Activated CD4-positive, alpha-beta T cell treated with anti-CD3 and anti-CD28 coated beads, Interleukin-2, amount 50 U/mL, for 4 hours (primary cell): ENCODE measurements at places on chromosomes 5 and 9.
A peak's percentile ranks its signal among the peaks of the same experiment; 100 is the strongest.

DNA sequence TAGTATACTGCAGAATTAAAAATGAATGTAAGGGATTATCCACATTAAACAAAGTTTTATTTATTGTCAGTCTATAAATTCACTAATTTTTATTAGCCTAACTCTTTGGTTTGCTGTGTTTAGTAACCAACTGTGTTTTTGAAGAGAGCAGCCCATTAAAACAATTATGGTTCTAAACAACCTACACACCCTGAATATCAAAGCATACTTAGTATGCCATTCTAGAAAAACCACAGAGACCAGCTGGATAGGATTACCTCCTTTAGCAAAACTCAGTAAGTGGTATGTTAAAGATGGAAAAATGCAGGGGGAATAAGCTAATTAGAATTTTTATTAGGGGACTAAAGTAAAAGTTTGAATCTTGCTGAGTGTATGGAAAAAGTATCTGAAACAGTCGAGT lies 1981.7 kb upstream of the NUDT12 start:
- no peak for DNase-seq

- no peak for DNase-seq
Observed at GRCh38 chr9:16090907-16091629, 538.2 kb downstream of the CCDC171 start.

- no peak for DNase-seq
Observed at GRCh38 chr5:141001844-141002604, 35.7 kb downstream of the PCDHAC2 start.

GRCh38 chr5:144179226-144179625 lies 8.6 kb downstream of the KCTD16 start:
- DNase-seq: no peak

DNA sequence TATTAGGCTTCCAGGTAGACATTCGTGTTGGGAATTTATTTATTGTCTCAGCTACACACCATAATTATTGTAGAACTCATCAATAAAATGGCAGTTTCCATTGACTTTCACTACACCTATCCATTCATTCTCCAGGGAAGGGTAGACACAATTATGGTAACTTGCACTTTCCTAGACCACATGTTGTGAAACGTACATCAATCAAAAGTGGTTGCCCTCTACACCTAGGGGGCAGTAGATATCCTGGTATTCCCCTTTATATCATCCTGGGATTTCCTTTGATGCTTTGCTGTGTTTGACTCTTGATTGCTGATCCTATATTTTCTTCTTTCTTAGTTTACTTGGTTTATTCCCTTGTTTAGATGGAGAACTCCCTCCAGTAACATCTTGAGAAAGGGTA lies 47.9 kb downstream of the ADGRV1 start:
- no peak for DNase-seq

GRCh38 chr5:144028636-144029035 lies 141.8 kb downstream of the YIPF5 start:
- DNase-seq: no peak

DNA sequence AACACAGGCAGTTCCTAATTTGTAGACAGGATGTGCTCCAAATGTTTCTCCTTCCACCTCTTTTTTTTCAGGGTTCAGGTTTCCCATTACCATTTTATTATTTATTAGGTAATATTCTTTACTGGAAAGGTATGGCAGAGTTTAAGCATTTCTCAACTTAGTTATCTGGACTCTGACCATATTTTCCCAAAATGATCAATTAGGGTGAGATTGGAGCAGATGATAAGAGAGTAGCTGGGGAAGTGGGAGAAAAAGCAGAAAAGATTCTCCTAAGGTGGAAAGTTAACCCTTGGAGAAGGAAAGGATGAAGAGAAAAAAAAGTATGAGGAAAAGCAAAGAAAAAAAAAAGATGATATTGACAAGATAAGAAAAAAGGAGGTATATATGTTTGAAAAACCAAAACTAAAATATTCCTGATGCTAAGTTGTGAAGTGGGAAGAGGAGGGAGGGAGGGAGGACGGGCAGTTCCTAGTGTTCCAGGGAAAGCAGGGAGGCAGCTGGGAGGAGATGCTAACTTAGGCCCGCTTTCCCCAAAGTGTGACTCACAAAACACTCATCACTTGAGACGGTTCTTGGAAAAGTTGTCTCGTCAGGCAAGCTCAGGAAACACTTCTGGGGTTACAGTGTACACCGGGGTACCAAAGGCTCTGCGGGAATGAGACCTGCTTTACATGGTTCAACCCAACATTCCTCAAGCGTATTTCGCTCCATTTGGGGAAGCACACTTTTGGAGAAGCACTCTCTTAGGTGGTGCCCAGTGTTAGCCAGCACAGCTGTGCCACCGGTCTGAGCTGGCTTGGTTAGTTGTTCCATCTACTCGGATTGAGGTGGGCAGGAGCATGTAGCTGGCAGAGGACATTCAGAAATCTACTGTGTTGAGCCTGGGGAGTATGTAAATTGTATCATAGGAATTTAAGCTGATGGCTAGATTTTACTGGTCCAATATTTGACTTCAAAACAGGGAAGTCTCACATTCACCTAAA lies 35.1 kb downstream of the B4GALT1 start:
- DNase-seq: no peak

DNA sequence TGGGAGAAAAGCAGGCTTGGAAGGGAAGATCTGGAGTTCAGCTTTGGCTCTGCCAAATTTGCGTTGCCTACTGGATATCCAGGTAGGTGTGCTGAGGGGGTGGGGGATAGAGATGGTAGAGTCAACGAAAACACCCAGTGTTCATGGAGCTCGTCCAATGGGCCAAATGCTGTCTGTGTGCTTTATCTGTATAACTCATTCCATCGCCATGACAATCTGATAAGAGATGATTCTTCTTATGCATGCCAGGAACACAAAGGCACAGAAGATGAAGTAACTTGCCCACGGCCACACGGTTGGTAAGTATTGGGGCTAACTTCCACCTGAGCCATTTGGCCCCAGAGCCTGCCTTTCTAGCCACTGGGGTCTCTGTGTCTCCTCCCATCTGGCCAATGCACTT lies 53.2 kb downstream of the BOD1 start:
- DNase-seq: no peak

- no peak for DNase-seq
Observed at GRCh38 chr5:50564079-50564478, 102.4 kb upstream of the PARP8 start.

GRCh38 chr5:161299053-161299452 lies 247.5 kb downstream of the GABRB2 start:
- DNase-seq: no peak

DNA sequence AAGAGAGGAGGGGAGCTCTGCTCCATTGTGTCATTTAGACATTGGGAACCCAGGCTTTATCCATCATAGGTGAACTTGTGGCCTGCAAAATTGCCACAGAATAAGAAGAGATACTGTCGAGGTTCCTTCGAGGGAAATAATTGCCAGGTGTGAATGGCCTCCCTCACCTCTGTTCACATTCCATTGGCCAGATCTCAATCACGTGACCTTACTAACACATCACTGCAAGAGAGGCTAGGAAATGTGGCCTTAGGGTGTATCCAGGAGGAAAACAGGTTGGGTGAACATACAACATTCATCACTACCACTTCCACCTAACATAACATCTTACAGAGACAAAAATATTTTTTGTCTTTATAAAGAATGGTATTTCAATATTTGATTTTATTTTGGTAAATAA lies 182.1 kb downstream of the FBXL7 start:
- DNase-seq: no peak

DNA sequence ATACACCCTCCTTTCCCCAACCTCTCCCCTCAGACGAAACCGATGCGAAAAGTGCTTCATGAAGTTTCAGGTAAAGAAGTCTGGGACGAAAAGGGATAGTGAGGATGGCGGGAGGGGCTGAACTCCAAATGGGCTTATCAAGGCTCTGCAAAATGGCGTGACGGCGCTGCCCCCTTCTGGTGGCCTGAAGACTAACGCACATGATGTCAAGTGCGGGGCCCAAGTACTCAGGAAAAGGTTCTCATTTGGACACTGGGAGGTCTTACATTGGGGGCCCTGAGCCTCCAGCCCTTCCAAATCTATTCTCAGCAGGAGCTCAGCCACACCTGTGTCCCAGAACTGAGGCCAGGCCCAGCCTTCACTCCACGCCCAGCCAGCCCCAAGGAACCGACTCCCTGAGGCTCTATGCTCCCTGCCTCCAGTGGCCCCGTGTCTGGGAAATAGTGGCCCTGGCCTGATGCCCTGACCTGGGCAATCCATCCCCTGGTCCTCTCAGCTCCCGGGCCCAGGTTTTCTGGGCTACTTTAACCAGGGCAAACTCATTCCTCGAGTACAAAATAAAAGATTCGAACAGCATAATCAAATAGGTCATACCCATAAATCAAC lies 119.9 kb downstream of the KCNIP1 start:
- no peak for DNase-seq

DNA sequence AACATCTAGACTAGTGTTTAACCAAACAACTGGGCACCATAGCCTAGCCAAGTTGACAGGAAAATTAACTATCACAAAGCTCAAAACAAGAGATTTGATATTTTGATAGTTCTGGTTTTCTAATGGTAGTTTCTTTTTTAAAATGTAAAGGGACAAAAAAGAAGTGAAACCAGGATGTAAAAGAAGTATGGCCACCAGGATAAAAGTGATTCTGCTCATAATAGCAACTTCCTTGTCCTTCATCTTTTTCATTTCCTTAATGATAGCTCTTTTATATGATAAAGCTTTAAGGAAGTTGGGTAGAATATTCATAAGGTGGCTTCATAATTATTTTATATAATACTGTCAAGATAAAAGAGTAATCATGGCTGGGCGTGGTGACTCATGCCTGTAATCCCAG lies 139.1 kb downstream of the BASP1 start:
- no peak for DNase-seq

DNA sequence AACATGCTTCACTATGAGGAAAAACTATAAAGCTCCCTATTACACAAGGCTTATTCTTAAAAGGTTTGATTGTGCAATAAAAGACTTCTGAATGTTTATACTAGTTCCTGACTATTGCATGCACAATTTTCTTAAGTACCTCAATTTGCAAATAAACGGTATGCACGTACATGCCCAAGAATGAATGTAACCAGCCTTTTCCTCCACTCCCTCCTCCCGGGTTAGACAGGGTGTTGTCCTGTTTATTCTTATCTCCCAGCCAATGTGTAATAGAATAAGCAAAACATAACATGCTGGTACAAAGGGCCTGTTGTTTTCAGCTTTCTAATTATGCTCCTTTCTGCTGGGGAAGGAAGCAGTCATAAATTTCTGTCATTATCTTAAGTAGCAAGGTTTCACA lies 79.1 kb downstream of the AOPEP start:
- DNase-seq: no peak

GRCh38 chr9:92558612-92559374 lies 23.0 kb upstream of the ECM2 start:
- DNase-seq: no peak

- no peak for DNase-seq
Observed at GRCh38 chr5:153480401-153480800, 10.1 kb upstream of the GRIA1 start.

DNA sequence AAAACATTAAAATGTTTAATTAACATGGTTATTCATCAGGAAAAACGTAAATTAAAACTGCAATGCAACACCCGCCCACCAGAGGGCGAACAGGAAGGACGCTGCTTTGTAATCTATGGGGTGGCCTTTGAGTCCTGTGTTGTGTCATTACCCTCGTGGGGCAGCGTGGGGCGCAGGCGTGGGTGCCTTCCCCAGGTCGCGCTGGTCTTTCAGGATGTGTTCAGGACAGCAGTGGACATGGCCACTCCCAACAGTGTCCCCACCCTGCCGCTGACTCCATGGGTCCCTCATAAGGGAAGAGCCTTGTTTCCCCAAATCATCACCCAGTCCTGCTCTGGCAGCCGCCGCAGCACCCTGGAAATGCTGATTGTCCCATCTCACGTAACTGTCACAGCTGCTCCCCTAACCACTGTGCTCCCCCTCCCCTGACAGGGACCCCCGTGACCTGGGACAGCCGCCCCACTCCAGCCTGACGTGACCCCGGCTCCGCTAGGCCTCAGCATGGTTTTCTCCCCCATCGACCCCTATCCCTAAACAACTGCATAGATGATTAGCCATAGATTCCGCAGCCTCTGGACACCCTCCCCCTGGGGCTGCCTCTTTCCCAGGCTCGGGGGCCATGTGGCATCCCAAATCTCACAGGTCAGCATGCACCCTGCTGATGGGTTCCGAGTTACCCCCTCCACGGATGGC lies 36.4 kb downstream of the GLT6D1 start:
- peak; percentile 57 for DNase-seq

- DNase-seq: no peak
Observed at GRCh38 chr9:113888976-113889375, 12.9 kb downstream of the ZNF618 start.

DNA sequence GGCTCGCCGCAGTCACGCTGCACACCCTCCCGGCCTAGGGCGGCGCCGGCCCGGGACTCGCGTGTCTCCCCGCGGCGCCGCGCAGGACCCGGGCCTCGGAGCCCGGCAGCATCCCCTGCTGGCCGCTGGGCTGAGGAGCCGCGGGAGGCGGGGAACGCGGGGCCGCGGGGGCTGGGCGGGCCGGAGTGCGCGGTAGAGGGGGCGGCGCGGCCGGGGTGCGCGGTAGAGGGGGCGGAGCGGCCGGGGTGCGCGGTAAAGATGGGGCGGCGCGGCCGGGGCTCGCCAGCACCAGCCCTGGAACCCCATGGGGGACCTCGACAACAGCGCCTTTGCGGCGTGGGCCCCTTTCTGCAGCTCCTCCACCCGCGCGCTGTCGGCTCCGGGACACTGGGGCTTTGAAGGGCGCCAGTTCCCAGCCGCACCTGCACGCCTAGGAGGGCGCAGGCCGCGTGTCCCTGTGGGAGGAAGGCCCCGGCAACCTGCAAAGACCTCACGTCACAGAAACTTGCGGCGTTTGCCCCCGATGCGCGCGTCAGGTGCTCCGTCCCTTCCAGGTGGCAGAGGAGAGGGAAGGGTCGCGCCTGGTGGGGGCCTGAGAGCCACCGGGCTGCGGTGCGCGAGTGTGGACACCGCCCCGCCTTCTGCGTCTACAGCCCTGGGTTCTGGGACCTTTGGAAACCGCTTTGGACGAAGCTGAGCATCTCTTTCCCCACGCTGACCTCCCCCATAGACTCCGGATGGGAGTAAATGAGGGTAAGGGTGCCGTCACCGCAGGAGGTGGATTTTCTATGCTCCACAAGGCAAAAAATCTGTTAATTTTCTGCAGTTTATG lies 49.6 kb downstream of the NSUN2 start:
- DNase-seq: no peak

GRCh38 chr5:84202136-84202535 lies 182.5 kb downstream of the EDIL3 start:
- no peak for DNase-seq

DNA sequence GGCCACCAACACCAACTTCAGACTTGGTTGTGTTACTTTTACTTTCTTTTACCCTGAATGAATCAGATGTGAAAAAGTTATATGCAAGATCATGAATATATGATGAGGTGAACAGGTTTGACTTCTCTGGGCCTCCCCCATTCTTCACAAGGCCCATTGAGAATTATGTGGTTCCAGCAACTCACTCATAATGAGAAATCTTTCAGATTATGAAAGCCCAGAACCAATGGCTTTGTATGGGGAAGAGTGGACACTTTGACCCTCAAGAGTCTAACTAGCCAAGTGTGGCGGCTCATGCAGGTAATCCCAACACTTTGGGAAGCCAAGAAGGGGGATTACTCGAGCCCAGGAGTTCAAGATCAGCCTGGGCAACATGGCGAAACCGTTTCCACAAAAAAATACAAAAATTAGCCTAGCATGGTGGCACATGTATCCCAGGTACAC lies 16.1 kb upstream of the LNPEP start:
- no peak for DNase-seq

- peak; percentile 4 for DNase-seq
Observed at GRCh38 chr5:96816411-96816939, 8.7 kb upstream of the ERAP1 start.

GRCh38 chr9:76333388-76333787 lies 60.8 kb downstream of the RFK start:
- DNase-seq: no peak
